SK-N-DZ (cell line): ENCODE measurements at places on chromosomes 3 and 15.

DNA sequence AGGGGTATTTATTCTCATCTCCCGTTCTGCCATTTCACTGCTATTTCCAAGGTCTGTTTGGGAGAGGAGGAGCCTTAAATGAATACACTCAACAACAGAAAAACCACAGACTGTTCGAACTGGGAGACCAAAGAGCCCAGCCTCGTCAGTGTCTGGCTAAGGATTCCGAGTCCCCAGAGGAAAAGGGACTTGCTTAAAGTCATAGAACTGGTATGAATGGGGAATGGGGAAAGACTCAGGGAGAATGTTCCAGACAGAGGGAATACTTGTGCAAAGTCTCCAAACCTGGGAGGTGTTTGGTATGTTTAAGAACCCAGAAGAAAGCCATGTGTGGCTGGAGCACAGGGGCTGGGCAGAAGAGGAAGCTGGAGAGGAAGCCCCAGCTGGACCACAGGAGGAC is 46.9 kb downstream of the FAM43A start:
- no peak for DNase-seq

DNA sequence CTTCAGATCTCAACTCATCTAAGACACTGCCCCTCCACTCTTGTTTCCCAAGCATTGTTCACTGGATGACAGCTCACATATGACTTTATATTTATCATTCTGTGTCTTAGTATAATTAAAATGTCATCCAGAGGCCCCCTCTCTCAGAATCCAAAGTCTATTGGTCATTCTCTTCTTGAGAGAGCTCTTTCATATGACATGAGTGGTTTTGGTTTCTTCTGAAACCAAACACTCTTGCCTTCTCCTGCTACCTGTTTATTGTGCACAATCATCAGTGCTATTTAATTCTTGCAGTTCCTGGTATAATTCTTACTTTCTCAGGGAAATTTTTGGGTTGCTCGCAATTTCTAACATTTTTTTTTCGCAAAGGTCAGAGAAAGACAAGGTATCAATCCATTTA is 249.5 kb downstream of the IL5RA start:
- no peak for DNase-seq

DNA sequence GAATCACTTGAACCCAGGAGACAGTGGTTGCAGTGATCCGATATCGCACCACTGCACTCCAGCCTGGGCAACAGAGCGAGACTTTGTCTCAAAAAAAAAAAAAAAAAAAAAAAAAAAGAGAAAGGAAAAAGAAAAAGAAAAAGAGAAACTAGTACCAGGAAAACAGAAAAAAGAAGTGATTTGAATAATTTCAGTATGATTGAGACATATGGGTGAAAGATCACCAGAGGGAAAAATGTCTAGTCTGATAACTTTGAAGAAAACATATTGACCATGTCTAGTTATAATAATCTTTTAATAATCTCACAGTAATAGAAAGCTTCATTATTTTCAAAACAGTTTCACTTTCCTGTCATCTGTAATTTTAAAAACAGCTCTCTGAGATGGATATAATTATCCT is 16.4 kb downstream of the TGFBR2 start:
- no peak for DNase-seq

GRCh38 chr15:88661761-88662556 is 23.1 kb downstream of the ISG20 start:
- DNase-seq = no peak

DNA sequence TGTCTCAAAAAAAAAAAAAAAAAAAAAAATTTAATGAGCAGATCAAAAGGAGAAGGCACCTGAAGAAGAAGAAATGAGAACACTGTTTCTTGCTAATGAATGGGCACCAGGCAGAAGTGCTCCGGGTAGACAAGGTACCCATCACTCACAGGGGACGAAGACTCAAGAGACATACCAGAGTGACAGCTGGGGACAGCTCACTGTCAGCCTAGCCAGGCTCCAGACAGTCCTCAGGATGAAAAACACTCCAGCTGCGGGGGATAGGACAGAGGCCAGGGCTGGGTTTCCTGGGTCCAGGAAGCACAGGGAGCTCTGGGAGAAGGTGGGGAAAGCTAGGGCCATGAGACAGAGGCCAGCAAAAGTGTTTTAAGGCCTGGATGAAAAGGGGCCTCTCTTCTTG is 48.5 kb upstream of the PARL start:
- no peak for DNase-seq

DNA sequence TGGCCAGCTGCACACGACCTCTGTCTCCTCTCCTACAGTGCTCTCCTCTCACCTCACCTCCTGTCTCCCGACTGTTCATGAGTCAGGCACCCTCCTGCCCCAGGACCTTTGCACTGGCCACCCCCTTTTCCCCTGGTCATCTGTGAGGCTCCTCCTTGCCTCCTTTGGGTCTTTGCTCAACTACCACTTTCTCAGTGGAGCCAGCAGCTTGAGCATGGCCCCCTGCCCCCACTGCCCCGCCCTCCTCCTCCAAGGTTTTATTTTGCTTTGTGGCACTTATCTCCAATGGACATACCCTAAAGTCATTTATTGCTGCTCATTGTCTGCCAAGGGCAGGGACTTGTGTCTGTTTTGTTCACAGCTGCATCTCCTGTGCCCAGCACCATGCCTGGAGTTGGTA is 64.3 kb downstream of the MGLL start:
- no peak for DNase-seq

DNA sequence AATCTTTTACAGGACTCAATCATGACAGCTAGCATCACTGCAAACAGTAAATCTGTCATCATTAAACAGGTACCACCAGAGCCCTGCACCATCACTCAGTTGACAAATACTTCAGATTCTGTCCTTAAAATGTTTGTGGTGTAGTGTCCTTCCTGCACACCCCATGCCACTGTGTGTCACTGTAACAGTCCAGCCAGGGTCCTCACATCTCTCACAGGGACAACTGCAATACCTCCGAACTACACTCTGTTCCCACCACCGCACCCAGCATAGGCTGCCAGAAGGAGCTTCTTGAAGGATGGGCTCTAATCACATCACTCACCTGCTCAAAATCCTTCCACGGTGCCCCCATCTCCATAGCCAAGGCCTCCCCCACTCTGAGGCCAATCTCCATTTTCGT is 90.2 kb upstream of the FGF12 start:
- DNase-seq = no peak

DNA sequence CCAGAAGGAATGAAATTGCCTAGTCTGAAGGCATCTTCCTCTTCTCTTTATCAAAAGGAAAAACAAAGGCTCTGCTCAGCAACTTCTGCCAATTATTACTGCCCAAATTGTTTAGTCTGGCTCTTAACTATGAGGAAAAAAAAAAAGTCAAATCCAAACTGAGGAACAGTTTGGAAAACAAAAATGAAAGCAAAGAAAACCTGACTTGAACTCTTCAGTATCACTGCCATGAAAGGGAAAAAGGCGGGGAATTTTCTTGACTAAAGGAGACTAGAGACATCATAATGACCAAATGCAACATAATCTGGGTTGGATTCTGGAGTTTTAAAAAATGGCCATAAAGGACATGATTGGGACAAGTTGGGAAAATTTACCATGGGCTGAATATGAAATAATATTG is 156.3 kb downstream of the STT3B start:
- no peak for DNase-seq
